ENCODE measurements at places on chromosomes 3 and 15. TPM values are rescaled to one million over a fixed set of nuclear protein-coding genes. Genes with fewer than 3 reads are reported as not detected.
A peak's percentile ranks its signal among the peaks of the same experiment; 100 is the strongest.

DNA sequence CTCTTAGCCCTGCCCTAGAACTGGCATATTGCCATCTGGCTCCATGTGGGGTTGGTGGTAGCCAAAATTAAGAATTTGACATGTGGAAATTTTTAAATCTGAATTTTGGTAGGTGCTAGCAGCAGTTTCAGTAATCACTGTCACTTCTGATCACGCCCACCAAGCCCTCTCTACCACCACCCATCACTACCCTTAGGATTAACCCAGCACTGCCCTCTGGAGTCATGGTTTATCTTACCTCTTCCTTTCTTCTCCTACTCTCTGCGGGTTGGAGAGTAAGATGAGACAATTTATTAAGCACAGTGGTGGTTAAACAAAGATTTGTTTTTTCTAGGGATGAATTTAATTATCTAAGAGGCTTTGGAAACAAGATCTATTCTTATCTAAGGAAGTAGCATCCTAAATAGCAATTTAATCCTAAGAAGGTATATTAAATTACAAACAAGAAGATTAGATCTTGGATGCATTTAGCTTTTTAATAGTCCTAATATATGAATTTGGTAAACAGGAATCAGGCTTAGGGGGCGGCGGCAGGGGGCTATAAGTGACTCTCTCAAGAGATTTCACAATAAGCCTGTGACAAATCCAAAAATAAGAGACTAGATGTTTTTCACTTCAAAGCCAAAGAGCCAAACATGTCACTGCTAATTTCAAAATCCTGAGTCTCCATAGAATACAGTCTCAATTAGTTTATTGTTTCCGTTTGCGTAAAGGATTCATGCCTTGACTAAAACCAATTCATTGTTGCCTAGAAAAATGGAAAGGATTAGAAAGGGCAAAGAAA lies 498.4 kb upstream of the UBE2E2 start:
- DNase-seq = no peak
- no peak overlapping the region for H3K4me3 ChIP-seq
- no peaks in the 10 kb centered on the region for H3K36me3 ChIP-seq
- H3K27me3 ChIP-seq = no peaks in the 10 kb centered on the region

ALDH1L1 gene
- not detected for polyA plus RNA-seq

- H3K27me3 ChIP-seq = no peaks in the 10 kb centered on the region
- no peak overlapping the region for H3K27ac ChIP-seq
- H3K4me3 ChIP-seq = no peak overlapping the region
- no peak for DNase-seq
- no peaks in the 10 kb centered on the region for H3K36me3 ChIP-seq
Observed at GRCh38 chr3:14847613-14848541, 29.1 kb downstream of the FGD5 start.

- H3K4me3 ChIP-seq = no peak overlapping the region
- H3K4me1 ChIP-seq = no peaks in the 10 kb centered on the region
- no peaks in the 10 kb centered on the region for H3K27me3 ChIP-seq
- H3K36me3 ChIP-seq = no peaks in the 10 kb centered on the region
- no peak for DNase-seq
Observed at GRCh38 chr3:17442332-17443049, 299.9 kb downstream of the TBC1D5 start.

SAMD7 gene
- not detected for polyA plus RNA-seq

- no peak for DNase-seq
- no peak overlapping the region for H3K4me3 ChIP-seq
- H3K27ac ChIP-seq = no peak overlapping the region
- no peaks in the 10 kb centered on the region for H3K27me3 ChIP-seq
- no peaks in the 10 kb centered on the region for H3K4me1 ChIP-seq
- no peaks in the 10 kb centered on the region for H3K36me3 ChIP-seq
Observed at GRCh38 chr15:33454996-33455395, 144.2 kb downstream of the RYR3 start.

GRCh38 chr3:58419780-58420507 lies 13.7 kb downstream of the PDHB start:
- no peaks in the 10 kb centered on the region for H3K4me1 ChIP-seq
- H3K27me3 ChIP-seq = no peaks in the 10 kb centered on the region
- H3K27ac ChIP-seq = no peak overlapping the region
- H3K4me3 ChIP-seq = no peak overlapping the region
- DNase-seq = no peak
- peaks cover 15% of the 10 kb centered on the region for H3K36me3 ChIP-seq

SPINK8 gene
- not detected for polyA plus RNA-seq

DNA sequence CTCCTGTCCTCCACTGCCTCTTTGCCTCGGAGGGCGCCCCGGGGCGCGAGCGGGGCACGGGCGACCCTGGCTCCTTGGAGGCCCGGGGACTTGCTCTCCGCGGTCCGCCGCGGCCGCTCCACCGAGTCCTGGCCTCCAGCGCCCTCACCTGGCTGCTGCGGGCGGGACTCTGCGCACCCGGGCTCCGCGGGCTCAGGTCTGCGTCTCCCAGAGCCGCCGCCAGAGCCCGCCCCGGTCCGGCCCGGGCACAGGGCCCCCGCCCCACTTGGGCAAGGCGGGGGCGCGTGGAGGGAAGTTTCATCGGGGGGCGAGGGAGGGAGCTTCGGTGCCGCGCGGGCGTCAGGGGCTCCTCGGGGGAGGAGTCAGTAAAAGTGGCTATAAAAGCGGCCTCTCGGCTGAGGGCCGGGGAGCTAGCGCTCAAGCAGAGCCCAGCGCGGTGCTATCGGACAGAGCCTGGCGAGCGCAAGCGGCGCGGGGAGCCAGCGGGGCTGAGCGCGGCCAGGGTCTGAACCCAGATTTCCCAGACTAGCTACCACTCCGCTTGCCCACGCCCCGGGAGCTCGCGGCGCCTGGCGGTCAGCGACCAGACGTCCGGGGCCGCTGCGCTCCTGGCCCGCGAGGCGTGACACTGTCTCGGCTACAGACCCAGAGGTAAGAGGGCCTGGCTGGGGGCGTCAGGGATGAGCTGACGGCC lies at the start of gene CEMIP:
CEMIP (plus strand) TSS at position 407 of the 694 bp plus-strand sequence. CDS start 94,510 bp downstream, outside the sequence.
- peaks cover 22% of the 10 kb centered on the region for H3K27me3 ChIP-seq
- H3K4me1 ChIP-seq = peaks cover 5% of the 10 kb centered on the region
- no peak within 1 kb of the TSS for H3K27ac ChIP-seq

- H3K4me3 ChIP-seq = no peak overlapping the region
- H3K4me1 ChIP-seq = no peaks in the 10 kb centered on the region
- no peak for DNase-seq
- no peak overlapping the region for H3K27ac ChIP-seq
- H3K27me3 ChIP-seq = no peaks in the 10 kb centered on the region
Observed at GRCh38 chr3:104868291-104868690, 498.4 kb upstream of the ALCAM start.

GRCh38 chr15:42385206-42385979 lies 26.1 kb downstream of the CAPN3 start:
- no peak overlapping the region for H3K4me3 ChIP-seq
- H3K4me1 ChIP-seq = no peaks in the 10 kb centered on the region
- no peak overlapping the region for H3K27ac ChIP-seq
- no peaks in the 10 kb centered on the region for H3K36me3 ChIP-seq
- no peaks in the 10 kb centered on the region for H3K27me3 ChIP-seq

DNA sequence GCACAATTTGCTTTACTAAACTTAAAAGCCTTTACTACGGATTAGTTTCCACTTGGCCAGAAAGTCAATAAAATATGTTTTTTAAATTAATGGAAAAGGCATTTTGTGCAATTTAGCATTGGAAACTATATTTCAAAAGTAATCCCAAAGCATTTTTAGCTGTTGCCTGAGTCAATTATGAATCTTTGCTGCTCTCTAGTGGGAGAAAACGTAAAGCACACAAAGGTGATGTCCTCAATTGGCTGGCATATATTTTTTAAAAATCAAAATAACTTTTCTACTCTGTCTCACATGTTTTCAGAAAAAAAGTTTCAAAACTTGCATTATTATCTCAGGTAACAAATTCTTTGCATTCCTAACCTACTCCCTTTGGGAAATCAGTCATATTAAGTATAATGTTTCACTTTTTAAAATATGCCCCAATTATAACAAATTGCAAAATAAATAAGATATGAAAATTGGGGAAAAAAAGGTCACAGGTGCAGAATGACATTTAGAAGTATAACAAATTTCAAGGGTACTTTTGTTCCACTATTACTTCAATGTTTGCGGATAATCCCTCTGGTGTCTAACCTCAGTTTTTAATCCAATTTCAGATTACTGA lies 47.2 kb upstream of the TEX55 start:
- H3K4me1 ChIP-seq = no peaks in the 10 kb centered on the region
- DNase-seq = peak; percentile 42
- no peak overlapping the region for H3K4me3 ChIP-seq
- no peak overlapping the region for H3K27ac ChIP-seq

- H3K27me3 ChIP-seq = no peaks in the 10 kb centered on the region
- no peaks in the 10 kb centered on the region for H3K4me1 ChIP-seq
- no peak overlapping the region for H3K27ac ChIP-seq
- DNase-seq = no peak
- H3K36me3 ChIP-seq = no peaks in the 10 kb centered on the region
- no peak overlapping the region for H3K4me3 ChIP-seq
Observed at GRCh38 chr3:13083254-13083653, 10.0 kb upstream of the IQSEC1 start.

Measured in CD4-positive, alpha-beta memory T cell (primary cell).